ENCODE measurements at places on chromosomes 3 and 15. TPM values are rescaled to one million over a fixed set of nuclear protein-coding genes. Genes with fewer than 3 reads are reported as not detected.

Gene CHRFAM7A
- total RNA-seq: not detected

Gene LRRC31
- not detected for total RNA-seq

Gene UBAP1L
- total RNA-seq: 5.2 TPM

Gene CIB1
- total RNA-seq: 126 TPM

Gene C2CD4A
- total RNA-seq: not detected

Gene CNTN4
- not detected for total RNA-seq

Gene EPHB3
- 0.10 TPM for total RNA-seq

Gene SAXO2
- total RNA-seq: 0.49 TPM

Gene FOXB1
- total RNA-seq: 1.6 TPM

Gene DET1
- 3.1 TPM for total RNA-seq

Gene RARB
- total RNA-seq: not detected

Gene TP63
- 1.0 TPM for total RNA-seq

Gene CHRNB4
- total RNA-seq: not detected

Gene MLF1
- 0.80 TPM for total RNA-seq

Gene CPNE9
- 0.59 TPM for total RNA-seq

Gene CCR9
- not detected for total RNA-seq

Gene CACNA2D3
- not detected for total RNA-seq

Gene BNC1
- not detected for total RNA-seq

Gene KBTBD13
- not detected for total RNA-seq

Gene C15orf61
- total RNA-seq: 4.6 TPM

Gene TMEM266
- not detected for total RNA-seq

Gene TMEM158
- total RNA-seq: 0.15 TPM

Gene KATNBL1
- total RNA-seq: 40.1 TPM

Gene HTR3E
- total RNA-seq: not detected

Gene KY
- total RNA-seq: not detected

Gene GOLGA6L4
- total RNA-seq: 1.2 TPM
